ENCODE measurements at places on chromosomes 12 and 14.

DNA sequence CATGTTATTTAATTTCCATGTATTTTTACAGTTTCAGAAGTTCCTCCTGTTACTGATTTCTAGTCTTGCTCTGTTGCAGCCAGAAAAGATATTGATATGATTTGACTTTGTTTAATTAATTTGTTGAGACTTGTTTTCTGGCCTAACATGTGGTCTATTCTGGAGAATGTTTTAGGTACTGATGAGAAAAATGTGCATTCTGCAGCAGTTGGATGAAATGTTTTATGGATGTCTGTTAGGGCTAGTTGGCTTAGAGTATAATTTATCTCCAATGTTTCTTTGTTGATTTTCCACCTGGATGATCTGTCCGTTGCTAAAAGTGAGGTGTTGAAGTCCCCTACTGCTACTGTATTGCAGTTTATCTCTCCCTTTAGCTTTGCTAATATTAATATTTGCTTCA is 54.4 kb downstream of the GPR137C start:
- DNase-seq: no peak

DNA sequence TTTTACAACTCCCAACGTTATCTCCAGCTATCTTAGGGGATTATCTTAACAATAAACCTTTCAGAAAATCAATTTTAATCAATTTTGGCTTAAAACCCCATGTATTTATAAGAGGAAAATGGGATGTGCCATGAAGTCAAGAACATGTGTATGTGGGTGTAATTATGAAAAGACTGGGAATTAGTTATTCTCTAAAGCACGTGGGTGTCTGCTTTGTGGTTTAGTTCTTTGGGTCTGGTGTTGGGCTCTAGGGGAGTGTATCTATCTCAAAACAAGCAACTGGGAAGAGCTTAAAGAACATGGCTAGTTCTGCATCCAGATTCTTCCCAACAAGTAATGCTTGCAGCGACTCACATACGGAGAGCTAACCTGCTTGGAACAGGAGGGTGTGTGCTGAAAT is 40.1 kb upstream of the MAX start:
- DNase-seq: no peak

DNA sequence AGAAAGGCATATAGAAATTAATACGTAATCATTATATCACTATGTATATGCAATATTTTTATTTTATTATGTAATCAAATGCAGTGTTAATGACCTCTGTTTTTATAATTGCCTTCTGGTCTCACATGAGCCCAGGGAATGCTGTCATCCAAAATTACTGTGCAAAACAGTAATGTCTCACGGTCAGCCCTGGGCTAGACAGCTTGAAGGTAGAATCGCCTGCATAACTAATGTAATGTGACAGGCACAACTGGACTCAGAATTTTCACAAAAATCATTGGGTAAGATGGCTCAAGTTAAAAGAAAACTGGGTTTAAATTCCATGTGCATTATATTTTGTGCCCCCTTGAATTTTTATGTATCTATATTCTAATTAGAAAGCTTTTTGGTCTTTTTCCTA is 293.3 kb downstream of the PPFIA2 start:
- DNase-seq: no peak

DNA sequence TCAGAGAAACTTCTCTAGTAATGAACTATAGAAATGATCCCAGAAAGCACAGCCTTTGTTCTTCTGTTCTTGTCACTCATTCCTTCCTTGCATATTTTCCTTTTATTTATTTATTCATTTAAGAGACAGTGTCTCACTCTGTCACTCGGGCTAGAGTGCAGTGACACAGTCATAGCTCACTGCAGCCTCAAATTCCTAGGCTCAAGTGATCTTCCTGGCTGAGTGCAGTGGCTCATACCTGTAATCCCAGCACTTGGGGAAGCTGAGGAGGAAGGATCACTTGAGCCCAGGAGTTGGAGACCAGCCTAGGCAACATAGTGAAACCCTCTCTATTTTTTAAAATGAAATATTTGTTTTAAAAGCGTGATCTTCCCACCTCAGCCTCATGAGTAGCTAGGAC is 11.5 kb downstream of the TECPR2 start:
- no peak for DNase-seq

DNA sequence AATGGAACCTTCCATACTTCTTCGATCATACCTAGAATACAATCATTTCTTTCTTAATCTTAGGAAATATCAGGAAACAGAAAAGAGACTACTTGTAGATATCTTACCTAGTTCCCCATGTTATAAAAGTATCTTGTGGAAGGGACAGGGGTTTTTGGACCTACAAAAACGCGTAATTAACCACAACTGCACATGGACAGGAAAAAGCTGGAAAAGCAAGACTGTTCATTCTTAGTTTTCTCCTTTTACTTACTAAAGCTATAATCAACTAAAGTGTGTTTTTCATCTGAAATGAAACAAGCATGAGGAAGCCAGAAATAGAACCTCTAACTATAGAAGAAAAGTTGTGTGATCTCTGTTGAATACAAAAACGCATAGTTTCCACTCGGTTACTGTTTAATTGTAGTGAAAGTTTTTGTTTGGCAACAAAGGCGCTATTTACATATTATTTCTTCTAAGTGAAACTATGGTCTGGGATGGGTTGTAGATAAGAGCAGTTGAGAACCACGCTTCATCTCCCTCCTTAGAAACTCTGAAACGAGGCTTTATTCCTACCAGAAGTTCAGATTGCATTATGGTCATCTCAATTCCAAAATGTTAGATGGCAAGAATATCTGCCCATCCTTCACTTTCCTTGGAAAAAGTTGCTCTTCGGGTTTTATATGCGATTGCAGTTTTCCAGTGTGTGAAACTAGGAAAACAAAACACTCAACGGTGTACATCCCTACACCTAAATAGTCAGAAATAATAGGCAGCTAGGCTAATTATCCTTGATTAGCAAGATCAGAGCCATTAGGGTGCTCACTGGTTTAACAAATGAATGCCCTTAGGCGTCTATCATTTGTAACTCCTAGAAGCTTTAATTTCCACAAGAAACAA is 1.1 kb downstream of the BCAT1 start:
- no peak for DNase-seq

DNA sequence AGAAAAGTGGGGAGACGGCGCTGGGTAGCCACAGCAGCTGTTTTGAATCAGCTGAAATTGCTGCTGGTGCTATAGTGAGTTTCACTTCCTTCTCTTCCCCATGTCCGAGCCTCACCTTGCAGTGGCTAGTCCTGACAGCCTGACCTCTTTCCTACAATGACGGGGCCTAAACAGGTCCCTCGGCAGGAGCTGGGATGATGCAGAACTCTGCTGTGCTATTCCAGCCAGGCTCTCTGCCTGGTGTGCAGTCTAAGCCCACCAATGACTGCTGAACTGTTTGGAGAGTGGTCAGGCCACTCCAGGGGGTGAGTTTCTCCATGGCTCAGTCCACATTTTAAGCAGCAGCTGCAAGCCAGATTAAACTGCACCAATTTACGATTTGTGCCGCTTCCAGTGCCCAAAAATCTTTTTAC is 207.3 kb downstream of the TTC7B start:
- no peak for DNase-seq

- DNase-seq: no peak
These were observed 67.5 kb upstream of the PRIMA1 start for GRCh38 chr14:93855737-93856136.

All from substantia nigra (tissue), 51 donors.